ENCODE measurements at places on chromosomes 11 and 22. TPM values are rescaled to one million over a fixed set of nuclear protein-coding genes. Genes with fewer than 3 reads are reported as not detected.

The CHEK2 gene
- total RNA-seq: 5.6 TPM

DNA sequence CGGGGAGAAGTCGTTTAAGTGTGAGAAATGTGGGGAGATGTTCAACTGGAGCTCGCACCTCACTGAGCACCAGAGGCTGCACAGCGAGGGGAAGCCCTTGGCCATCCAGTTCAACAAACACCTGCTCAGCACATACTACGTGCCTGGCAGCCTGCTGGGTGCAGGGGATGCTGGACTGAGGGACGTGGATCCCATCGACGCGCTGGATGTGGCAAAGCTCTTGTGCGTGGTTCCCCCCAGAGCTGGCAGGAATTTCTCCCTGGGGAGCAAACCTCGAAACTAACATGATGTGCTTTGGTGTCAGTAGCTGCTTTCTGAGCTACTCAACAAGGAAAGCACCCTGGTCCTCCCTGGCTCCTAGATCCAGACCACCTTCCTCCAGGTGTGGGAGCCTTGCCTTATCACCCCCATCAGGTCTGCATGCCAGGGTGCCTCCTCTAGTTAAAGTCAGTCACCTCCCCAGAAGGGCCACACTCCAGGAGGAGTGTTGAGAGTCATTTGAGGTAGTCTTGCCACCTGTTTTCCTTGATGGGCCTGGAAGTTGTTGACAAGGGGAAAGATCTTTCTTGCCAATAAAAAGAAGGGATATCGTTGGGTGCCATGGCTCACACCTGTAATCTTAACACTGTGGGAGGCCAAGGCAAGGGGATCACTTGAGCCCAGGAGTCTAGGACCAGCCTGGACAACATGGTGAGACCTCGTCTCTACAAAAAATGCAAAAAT lies 12.9 kb downstream of the ZNF74 start:
- peak; percentile 14 for DNase-seq

- no peak for DNase-seq
Measured at GRCh38 chr11:120565466-120566155, 54.1 kb downstream of the GRIK4 start.

The FOLR3 gene
- total RNA-seq: not detected

The PTPN5 gene
- not detected for total RNA-seq
